Stimulated activated CD8-positive, alpha-beta memory T cell treated with anti-CD3 and anti-CD28 coated beads, Interleukin-4, amount 100 ng/mL, for 4 hours (primary cell): ENCODE measurements at places on chromosomes 4 and X.

GRCh38 chr4:166014411-166014810, 141.4 kb downstream of the TLL1 start:
- no peak for DNase-seq

DNA sequence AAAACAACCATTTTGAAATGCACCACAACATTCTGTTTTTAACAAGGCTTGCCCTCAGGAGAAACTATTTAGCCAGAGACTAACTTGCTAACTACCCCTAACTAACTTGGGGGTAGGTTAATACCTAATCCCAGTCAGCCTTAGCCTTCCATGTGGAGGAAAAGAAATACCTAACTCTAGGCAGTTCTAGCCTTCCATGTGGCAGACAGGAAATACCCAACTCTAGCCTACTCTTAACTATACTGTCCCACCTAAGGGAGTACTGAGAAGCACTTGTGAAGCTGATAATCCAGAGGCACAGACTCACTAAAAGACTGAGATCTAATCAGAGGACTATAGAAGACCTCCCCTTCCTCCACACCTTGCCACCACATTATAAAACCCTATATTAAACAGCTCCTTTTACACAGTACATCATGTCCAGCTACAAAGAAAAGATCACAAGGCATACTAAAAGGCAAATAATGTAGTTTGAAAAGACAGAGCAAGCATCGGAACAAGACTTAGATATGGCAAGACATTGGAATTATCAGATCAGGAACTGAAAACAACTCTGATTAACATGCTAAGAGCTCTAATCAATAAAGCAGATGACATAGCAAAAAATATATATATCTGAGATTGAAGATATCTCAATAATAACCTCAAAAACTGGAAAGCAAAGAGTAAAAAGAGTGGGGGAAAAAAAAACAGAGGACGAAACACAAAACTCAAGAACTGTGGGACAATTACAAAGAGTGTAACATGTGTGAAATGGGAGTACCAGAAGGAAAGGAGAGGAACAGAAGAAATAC, 52.2 kb downstream of the FRYL start:
- no peak for DNase-seq

DNA sequence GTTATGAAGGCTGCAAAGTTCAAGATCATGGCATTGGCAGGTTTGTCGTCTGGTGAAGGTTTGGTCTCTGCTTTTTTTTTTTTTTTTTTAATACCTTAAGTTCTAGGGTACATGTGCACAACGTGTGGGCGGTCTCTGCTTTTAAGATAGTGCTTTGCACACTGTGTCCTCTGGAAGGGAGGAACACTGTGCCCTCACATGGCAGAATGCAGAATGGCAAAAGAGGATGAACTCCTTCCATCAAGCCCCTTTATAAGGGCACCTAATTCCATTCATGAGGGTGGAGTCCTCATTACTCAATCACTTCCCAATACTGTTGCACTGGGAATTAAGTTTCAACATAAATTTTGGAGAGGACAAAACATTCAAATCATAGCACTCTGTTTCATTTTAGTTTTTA, 101.4 kb downstream of the GLRA2 start:
- no peak for DNase-seq

GRCh38 chrX:130393451-130394074, 8.1 kb upstream of the GPR119 start:
- no peak for DNase-seq

- no peak for DNase-seq
Observed at GRCh38 chr4:36214735-36215485, 29.4 kb downstream of the ARAP2 start.

DNA sequence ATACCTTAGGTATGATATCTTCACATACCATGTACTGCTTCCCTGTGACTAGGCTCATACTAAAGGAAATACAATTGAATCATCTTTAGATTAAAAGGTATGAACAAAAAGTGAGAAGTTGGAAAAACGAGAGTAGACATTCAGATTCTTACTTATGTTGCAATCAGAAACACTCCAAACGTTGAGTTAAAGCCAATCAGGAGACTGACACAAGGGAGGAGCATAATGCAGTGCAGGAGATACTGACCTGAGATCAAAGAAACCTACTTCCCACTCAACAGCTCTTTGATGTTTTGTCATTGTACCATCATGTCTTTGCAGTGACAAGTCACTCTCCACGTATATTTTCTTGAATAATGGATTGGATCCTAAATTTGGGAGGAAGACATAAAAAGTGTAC, 8.9 kb upstream of the PCDH18 start:
- DNase-seq: no peak

DNA sequence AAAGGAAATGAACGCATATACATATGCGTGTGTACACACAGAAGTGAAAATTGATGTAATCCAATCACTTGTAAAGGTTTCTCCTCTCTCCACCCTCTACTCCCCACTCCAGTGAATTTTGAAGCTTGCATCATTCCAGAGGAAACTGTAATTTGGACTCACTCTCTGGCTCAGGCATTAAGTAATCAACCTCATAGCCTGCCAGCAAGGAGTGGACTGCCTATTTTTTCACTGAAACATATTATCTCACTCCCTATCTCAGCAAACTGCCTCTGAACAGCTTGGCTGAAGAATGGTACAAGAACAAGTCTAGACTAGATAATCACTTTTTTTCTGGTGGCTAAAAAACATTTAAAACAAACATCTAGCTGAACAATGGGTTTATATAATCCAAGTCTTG, 124.2 kb downstream of the C4orf51 start:
- DNase-seq: no peak

- DNase-seq: no peak
Observed at GRCh38 chr4:42633605-42634388, 23.1 kb downstream of the ATP8A1 start.

- no peak for DNase-seq
Observed at GRCh38 chr4:154739111-154739510, 4.7 kb upstream of the LRAT start.
